ENCODE measurements at places on chromosomes 5 and 9.

GRCh38 chr9:122342323-122343050 is 28.3 kb upstream of the PTGS1 start:
- DNase-seq, result no peak

- DNase-seq, result no peak
Measured at GRCh38 chr9:97543561-97543960, 42.1 kb downstream of the TMOD1 start.

- peak; percentile 33 for DNase-seq
Measured at GRCh38 chr5:172713113-172713808, 57.7 kb downstream of the DUSP1 start.

DNA sequence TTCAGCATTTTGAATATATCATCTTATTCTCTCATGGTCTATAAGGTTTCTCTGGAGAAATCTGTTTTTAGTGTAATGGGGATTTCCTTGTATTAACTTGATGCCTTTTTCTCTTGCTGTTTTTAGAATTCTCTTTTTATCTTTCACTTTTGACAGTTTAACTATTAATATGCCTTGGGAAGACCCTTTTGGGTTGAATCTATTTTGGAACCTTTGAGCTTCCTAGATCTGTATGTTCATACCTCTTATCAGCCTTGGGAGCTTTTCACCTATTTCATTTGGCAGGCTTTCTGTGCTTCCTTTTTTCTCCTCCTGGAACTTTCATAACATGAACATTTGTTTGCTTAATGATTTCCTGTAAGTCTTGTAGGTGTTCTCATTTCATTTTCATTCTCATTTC is 22.2 kb downstream of the RCL1 start:
- no peak for DNase-seq

- DNase-seq, result no peak
Measured at GRCh38 chr5:137630216-137630971, 105.5 kb downstream of the KLHL3 start.

GRCh38 chr5:37806476-37806875 is 33.4 kb downstream of the GDNF start:
- DNase-seq, result no peak

DNA sequence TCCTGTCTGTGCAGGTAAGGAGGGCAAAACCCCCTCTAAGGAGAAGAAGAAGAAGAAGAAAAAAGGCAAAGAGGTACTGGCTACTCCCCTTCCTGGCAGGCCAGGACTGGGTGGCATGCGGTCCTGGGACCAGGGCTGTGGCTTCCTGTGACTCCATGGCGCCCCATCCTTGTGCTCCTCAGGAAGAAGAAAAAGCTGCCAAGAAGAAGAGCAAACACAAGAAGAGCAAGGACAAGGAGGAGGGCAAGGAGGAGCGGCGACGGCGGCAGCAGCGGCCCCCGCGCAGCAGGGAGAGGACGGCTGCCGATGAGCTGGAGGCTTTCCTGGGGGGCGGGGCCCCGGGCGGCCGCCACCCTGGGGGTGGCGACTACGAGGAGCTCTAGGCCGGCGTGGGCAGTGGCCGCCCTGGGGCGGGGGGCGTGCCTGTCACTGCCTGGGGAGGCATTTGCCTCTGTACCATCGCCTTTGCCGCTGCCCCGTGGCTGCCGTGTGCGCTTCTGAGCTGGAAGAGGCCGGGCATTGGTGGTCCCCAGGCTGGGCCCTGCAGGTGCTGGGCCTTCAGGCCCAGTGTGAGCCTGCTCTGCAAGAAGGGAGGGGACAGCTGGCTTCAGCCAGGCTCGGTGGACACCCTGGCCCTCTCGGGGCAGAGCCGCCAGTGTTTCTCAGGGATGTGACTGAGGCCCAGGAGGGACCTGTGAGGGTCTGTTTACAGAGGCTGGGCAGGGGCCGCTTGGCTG is 2.0 kb upstream of the AJM1 start:
- no peak for DNase-seq

- DNase-seq, result peak; percentile 41
Measured at GRCh38 chr5:97192580-97193354, 9.7 kb upstream of the RIOK2 start.

DNA sequence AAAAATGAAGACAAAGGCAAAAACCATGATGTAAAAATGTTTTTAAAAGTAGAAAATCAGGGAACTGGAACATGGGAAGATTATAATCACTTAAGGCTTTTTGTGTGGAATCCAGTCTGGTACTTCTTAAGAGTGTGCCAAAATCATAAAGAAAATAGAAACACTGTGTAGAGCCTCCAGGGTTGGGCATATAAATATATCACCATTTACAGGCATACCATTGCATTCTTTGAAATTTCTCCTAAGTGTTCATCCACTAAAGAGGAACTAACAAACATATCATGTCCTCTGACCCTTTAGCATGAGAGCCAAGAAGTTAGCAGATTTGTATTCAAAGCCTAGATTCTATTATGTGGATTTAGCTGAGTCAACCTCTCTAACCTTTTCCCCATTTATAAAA is 93.3 kb downstream of the SLF1 start:
- DNase-seq, result no peak

GRCh38 chr9:109313351-109313750 is 7.5 kb downstream of the EPB41L4B start:
- no peak for DNase-seq

- no peak for DNase-seq
Measured at GRCh38 chr5:54551292-54551691, 33.7 kb downstream of the SNX18 start.

DNA sequence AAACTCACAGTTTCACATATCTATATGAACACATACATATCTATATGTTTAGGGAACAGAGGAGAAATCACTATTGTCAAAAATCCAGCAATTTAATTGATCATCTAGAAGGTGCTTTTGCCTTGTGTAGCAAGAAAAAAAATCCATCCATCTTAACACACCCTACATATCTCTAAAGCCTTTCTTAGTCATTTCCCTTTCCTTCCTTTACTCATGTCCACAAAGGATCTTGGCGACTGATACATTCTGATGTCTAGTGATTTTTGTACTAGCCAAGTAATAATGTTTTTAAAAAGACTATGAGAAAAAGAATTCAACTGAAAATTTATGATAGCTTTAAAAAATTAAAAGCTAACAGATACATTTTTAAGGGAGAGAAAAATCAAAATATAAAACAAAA is 22.5 kb downstream of the ZDHHC21 start:
- DNase-seq, result peak; percentile 33

GRCh38 chr9:90961375-90961774 is 159.8 kb downstream of the SYK start:
- peak; percentile 78 for DNase-seq

- no peak for DNase-seq
Measured at GRCh38 chr5:95864944-95865504, 42.5 kb upstream of the GLRX start.

DNA sequence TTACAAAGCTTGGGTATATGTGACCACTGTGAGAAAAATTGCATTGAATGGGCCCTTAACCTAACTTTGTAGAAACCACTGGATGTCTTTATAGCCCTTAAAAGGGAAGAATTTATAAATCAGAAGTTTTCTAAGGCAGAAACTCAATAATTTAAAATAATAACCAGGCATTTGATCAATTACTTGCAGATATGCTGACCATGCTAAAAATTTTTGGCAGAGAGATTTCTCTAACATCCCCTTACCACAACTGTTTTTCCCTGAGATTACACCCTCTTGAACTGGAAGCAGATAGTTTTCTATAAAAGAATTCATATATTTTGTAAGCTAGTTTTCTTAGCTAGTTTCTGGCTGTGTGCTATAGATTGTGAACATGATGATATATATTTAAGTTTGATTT is 428.3 kb downstream of the KIF4B start:
- no peak for DNase-seq

DNA sequence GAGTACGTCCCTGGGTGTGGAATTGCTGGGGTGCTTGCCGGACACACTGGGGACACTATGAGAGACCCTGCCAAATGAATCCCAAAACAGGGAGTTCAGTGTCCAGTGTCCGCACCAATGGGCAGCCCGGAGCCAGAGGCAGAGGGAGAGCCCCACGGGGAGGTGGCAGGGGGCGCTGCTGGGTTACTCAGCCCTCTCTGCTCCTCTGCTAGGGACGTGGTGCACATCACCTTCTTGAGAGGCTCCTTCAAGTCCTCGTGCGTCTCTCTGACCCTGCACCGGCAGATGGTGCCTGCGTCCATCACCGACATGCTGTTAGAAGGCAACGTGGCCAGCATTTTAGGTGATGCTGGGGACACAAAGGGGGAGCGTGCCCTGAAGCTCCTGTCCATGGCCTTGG is 20.8 kb downstream of the STKLD1 start:
- no peak for DNase-seq

DNA sequence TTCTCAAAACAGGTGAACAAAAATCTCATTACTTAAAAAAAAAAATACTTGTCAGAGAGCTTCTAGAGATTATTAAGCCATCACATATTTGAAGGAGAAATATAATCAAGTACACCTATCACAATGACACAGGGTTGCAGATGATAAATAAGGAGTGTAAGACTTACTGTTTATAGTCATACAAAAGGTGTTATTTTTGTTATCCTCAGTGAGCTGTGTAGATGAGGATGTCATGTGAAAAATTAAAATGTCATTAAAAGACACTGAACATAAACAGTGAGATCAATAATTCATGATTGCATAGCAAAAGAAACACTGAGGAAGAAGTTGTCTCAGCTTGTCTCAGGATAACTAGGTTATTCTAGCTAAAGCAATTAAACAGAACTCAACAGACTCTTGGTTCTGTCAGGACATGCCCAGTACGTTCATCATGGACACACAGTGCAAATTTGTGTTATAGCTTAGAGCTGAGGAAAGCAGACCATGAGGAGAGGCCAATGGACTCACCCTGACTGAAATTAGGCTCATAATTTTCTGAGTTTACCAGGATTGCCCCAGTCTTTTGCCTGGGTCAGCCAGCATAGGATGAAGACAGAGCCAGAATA is 1162.6 kb upstream of the C9orf72 start:
- DNase-seq, result no peak

- DNase-seq, result no peak
Measured at GRCh38 chr5:152953788-152954483, 536.5 kb upstream of the GRIA1 start.

- DNase-seq, result peak; percentile 57
Measured at GRCh38 chr9:113219969-113220368, 1.1 kb downstream of the FKBP15 start.

- no peak for DNase-seq
Measured at GRCh38 chr5:117144086-117144485, 569.5 kb upstream of the SEMA6A start.

GRCh38 chr5:2256691-2257280 is 374.1 kb upstream of the IRX4 start:
- no peak for DNase-seq

- DNase-seq, result no peak
Measured at GRCh38 chr5:5658889-5659465, 236.5 kb downstream of the ICE1 start.

DNA sequence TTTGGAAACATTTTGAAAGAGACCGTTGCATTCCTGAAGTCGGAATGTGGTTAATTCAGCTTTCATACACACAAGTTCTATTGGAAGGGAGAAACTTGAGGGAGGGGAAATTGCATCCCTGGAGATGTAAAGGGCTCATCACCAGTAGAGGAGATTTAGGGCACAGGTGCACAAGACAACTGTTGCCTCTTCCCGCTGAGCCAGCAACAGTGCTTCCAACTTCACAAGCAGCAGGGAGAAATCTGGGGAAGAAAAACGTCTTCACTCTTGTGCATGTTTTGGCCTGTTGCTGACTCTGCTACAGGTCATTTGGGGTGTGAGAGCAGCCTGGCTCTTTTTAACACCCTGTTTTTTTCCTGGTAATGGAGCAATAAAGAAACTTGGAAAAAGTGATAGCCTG is 277.9 kb downstream of the GAS1 start:
- no peak for DNase-seq

DNA sequence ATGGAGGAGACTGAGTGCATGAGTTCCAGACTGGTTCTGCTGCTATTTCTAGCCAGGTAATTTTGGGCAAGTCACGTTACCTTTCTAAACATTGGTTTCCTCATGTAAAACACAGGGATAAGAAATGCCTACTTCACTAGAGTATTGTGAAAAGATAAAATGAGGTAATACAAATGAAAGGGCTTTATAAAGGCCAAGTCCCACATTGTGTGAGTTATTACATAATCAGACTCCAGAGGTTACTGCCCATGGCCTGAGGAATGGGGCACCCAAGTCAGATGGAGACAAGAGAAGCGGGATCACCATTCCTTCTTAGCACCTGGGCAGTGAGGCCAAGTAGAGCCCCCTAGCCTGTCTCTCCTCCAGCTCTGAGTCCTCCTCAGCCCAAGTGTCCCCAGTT is 7.5 kb downstream of the HBEGF start:
- no peak for DNase-seq

DNA sequence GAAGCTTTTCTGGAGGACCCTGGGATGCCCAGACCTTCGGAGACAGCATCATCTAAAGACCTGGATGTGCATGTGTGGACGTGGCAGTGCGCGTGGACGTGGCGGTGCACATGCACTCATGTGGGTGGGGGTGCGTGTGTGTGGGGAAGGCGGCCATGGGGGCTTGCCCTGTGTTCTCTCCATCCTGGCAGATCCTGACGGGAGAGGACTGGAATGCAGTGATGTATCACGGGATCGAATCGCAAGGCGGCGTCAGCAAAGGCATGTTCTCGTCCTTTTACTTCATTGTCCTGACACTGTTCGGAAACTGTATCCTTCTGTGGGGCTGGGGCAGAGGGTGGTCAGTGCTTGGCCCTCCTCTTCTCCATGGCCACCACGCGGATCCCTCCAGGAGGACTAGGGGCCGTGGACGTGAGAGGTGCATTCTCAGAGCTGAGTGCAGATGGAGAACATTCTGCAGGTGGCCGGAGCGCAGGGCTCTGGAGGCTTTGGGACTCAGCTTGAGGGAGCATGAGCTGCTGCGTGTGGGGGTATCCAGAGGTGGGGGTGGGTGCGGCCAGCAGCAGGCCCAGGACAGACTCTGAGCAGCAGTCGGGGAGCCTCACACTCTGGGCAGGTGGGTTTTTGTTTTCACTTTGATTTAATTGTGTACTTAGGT is 129.1 kb downstream of the CACNA1B start:
- DNase-seq, result no peak

DNA sequence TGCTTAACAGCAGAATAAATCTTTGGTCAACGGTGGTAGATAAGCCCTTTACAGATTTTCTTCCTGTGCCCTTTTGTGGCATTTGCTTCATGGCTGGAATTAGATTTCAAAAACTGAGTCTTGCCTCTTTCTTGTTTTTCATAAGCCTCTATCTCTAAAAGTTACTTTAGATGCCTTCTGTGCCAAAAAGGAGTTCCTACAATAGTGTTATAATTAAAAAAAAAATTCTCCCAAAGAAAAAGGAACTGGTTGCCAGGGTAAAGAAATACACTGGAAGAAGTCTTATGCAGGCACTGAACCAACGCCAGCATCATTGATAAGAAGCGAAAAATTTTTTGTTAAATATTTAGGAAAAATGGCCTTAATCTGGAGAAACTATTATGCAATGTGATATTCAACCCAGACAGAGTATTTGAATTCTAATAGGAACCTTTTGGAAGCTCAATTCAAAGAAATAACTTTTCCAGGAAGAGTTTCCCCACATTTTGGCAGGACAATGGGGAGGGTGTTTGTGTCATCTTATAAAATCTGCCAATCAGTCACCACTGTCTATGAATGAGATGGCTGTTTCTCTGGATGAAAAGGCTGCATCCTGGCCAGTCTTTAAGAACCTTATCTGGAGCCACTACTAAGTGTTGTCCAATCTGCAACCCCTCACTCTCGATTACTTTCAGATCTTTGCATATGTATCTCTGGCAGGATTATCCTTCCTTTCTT is 608.1 kb downstream of the PDE4D start:
- no peak for DNase-seq

Measured in fibroblast of skin of back (primary cell).